NCI-H2171 treated with DMSO at 0.1 percent for 48 hours (cell line): ENCODE measurements at places on chromosomes 16 and 17.

GRCh38 chr17:6641247-6641863 lies 495 bp downstream of the TXNDC17 start:
- DNase-seq, result peak; percentile 52

GRCh38 chr17:47304186-47304585 lies 19.6 kb upstream of the EFCAB13 start:
- DNase-seq, result no peak

DNA sequence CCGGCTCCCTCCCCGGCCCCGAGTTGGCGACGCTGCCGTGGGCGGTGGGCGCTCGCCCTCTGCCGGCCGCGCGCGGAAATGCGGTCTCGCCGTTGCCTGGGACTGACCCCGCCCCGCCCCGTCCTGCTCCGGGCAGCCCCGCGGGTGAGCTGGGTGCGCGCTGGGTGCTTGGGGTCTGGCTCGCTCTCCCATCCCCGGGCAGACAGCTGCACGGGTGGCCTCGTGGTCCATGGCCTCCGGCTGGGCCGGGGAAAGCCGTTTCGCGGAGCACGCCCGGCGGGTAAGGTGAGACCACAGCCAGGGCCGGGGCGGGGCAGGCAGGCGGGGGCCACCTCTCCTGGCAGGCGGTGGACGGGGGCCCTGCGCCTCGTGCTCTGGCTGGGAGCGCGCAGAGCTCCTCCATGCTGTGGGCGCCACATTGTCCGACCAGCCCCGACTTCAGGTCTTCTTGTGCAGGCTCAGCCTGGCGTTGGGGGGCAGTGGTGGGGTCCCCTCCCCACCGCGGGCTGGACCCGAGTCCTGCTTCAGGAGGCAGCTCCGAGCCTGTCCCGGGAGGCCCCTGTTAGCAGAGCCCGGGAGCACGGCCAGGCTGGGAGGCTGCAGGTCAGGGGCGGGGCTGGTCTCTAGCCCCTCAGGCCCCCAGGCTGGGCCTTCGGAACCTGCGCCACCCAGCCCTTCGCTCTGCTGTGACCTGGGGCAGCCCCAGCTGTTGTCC lies 7.0 kb upstream of the C1QTNF8 start:
- DNase-seq, result peak; percentile 55

DNA sequence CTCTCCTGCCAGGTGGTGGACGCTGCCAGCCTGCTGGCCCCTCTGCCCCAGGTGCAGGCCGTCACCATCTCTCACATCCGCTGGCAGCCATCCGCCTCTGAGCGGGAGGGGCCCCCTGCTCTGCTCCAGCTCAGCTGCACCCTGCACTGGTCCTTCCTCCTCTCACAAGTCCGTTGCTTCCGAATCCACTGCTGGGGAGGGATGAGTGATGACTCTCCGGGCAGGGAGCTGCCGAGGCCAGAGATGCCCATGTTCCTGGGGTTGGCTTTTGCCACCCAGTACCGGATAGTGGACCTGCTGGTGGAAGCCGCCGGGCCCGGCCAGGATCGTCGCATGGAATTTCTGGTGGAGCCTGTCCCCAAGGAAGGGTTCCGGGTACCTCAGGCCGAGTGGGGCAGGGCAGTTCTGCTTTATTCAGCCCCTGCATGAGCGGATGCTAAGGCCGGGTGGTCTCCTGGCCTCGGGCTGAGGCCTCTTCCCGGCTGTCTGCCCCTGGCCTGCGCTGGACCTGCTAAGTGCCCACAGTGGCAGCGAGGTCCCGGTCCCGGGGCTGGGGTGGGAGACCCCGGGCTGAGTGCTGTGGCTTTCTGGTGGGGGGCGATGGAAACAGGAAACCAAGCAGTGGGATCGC lies 11.4 kb downstream of the ENGASE start:
- no peak for DNase-seq

GRCh38 chr16:55487048-55487803 lies 8.2 kb downstream of the MMP2 start:
- no peak for DNase-seq

GRCh38 chr16:88799569-88800276 lies 3.9 kb upstream of the CDT1 start:
- no peak for DNase-seq

DNA sequence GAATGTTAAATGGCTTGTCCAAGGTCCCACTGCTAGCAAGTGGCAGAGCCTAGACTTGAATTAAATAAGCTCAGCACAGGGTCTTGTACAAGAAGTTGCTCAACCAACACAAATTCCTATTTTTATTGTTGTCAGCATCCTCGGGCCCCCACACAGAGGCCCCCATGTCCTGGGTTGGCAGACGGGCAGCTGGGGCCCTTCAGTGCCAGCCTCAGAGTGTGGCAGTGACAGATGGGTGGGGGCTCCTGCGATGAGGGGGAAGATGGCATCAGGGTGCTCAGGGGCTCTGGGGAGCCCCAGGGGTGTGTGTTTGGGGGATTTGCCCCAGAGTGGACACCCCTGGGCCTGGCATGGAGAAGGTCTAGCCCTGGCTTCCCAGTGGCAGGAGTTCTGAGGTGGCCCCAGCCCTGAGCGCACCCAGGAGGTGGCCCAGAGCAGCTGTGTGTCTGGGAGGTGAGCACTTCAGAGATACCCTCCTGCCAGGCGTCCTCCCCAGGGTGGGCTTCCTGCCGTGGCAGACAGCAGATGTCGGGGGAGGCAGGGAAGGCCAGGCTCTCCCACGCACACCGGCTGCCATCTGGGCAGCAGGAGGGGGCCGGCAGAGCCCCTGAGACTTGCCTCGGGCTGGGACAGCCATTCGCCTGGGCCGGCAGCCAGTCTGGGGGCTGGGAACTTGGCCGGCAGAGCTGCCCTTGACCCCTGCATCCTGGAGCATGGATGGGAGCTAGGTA lies 150.8 kb downstream of the C16orf78 start:
- DNase-seq, result peak; percentile 94

- no peak for DNase-seq
Measured at GRCh38 chr16:77833921-77834634, 45.7 kb downstream of the VAT1L start.

- no peak for DNase-seq
Measured at GRCh38 chr16:56774016-56774680, 44.2 kb downstream of the NUP93 start.

- peak; percentile 89 for DNase-seq
Measured at GRCh38 chr17:29369831-29370735, 20.1 kb upstream of the TAOK1 start.

DNA sequence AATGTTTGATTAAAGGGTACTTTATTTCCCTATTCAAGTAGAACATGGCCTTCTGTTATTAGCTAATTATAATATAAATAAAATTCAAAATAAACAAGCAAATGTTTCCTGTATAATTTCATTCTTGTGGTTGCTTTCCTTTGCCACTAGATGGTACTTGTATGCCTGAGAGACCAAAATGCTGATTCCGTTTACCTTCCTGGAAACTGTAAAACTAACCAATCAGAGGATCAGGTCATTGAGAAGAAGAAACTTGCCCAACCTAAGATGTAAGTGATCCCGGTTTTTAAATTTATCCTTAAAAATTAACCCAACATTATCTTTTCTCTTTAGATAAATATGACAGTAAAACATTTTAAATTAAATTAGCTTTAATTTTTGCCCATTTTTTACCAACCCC lies 8.1 kb upstream of the ABCA5 start:
- DNase-seq, result peak; percentile 42

DNA sequence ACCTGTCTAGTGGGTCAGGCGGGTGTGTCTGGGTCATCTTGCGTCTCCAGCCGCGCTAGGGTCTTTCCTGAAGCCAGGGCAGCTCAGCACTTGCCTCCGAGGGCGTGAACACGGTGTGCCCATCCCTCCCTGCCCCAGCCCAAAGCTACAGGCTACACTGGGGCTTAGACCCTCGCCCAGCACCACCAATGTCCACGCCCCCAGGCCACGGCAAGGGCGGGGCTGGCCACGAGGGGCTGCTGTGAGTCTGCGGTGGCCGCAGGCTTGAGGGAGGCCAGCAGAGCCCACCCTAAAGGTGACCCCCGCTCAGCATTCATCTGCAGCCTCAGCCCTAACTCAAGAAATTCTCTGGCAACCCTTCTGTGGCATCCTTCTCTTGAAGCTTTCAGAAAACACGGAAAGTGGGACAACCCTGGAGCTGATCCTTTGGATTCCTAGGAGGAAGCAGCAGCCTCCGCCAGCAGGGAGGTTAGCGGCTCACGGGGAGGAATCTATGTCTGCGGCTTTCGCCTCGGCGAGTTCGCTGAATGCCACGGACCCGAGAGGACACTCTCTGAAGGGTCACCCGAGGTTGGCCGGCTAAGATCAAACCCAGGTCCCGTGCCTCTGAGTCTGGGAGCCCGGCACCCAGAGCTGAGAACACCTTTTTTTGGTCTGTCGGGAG lies 41.7 kb downstream of the TIMM22 start:
- peak; percentile 24 for DNase-seq

- peak; percentile 97 for DNase-seq
Measured at GRCh38 chr17:44024271-44024663, 9.5 kb upstream of the TMEM101 start.

DNA sequence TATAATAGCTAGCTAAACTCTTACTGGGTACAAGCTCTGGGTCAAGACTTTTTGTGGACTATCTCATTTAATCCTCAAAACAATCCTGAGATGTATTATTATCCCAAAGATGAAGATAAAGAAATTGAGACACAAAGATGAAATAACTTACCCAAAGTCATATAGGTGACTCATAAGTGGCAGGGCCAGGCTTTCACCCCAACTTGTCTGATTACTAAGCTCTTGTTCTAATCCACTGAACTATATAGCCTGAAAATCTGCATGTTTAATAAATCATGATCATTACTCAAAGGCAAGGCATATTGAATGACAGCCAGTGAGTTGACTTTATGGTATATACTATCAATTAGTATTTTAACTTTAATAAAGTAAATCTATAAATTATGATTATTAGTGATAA lies 77.4 kb downstream of the SKAP1 start:
- DNase-seq, result no peak

DNA sequence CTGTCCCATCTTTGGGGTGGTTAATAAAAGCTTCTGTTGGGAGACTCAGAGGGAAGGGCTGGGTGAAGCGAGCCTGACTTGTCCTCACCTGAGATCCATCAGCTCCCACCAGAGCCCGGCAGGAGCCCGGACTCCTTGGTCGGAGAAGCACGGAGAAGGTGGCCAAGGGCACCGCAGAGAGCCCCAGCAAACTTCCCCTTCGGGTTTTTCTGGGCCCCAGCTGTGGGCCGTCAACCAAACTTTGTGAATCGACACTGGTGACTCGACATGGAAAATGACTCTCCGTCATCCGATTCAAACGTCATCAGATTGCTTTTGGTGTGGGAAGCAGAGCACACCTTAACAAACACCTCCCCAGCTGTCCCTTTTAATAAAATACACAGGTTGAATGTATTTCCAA lies 21.4 kb downstream of the ENPP7 start:
- DNase-seq, result no peak

DNA sequence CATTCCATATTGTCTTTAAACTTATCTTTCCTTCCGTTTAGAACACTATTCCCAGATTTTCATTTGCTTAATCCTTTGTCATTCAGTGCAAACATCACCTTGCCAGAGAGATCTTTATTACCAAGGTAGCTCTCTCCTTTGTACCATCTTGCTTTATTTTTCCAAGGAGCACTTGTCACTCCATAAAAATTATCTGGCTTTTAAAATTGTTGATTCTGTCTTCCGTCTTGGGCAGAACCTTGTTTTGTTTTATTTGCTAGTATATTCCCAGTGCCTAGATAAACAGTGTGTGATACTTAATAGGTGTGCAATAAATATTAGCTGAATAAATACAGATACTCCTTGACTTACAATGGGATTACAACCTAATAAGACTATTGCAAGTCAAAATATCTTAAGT lies 327.7 kb downstream of the UTP18 start:
- DNase-seq, result no peak

DNA sequence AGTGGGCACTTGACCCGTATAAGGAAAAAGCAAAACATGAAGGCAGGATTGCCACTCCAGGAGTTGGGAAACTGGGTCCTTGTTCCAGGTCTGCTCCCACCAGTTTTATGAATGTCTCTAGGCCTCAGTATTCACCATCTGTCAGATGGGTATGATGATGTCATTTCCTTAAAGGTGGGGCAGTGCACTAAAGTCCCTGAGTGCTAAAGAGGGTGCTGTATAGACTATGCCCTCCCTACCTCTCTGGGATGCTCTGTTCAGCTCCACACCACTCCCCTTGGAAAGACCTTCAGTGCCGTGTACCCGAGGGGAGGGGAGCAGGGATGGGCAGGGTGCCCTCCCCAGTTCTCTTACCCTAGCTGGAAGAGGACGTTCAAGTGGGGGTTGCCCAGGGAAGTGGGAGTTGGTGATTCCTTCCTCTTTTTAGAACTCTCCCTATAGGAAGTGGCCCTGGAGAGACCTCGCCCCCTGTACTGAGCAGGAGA lies 2.2 kb downstream of the LASP1 start:
- no peak for DNase-seq

DNA sequence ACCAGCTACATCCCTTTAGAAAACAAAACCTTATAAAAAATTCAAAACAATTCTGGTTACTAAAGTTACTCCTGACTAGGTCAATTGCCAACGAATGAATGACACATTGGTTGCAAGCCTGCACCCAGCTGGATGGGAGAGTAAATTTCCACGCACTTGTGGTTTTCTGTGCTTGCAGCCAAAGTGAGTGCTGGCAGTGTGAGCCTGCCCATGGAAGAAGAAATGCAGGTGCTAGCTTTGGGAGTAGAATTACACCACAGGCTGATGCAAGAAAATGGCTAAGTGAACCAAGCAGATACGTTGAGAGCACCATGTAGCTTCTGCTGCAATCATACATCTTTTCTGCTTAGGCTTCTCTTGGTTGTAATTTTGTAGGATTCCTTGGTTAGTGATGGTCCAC lies 74.6 kb downstream of the SYCE1L start:
- peak; percentile 46 for DNase-seq

DNA sequence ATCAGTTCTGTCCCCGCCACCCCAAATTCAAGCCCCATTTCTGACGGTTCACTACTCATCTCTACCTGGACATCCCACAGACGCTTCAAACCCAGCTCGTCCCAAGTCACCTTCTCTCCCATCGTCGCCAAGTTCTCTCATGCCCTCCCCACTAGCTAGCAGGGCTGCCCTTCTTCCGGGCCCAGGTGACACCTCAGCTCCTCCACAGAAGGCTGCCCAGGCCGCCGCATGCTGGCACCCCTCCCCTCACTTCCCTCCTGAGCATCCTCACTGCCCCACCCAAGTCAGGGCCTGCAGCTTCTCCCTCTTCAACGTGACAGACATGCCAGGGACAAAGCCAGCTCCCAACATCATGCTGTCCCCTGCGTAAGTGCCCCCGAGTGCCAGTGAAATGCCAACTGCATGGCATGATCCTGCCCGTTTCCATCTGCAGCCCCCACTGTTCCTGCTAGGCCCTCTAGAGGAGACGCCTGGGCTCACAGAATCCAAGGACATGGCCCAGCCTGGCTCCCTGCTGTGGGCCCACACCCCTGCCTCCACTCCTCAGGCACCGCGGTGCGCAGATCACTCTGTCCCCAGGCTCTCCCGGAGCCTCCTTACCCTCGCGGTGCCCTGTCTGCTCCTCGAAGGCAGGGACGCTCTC lies 5.9 kb downstream of the CYB561 start:
- no peak for DNase-seq

- DNase-seq, result peak; percentile 27
Measured at GRCh38 chr16:53737552-53737951, 33.6 kb downstream of the FTO start.

- DNase-seq, result no peak
Measured at GRCh38 chr16:70572050-70572925, 48.7 kb downstream of the SF3B3 start.
